ENCODE measurements at places on chromosomes 7 and 10. TPM values are rescaled to one million over a fixed set of nuclear protein-coding genes. Genes with fewer than 3 reads are reported as not detected.

HOXA5 gene
- 4.7 TPM for total RNA-seq

TRIM50 gene
- total RNA-seq: 0.20 TPM

TMEM196 gene
- total RNA-seq: under 0.01 TPM

GPR15LG gene
- 2.1 TPM for total RNA-seq

SPDYE11 gene
- 0.10 TPM for total RNA-seq

Measured in skin of body (tissue), 3 donors.